ENCODE measurements at places on chromosomes 3 and 15. TPM values are rescaled to one million over a fixed set of nuclear protein-coding genes. Genes with fewer than 3 reads are reported as not detected.

GRCh38 chr15:101296418-101297405, 1.7 kb upstream of the SNRPA1 start:
- peak; percentile 7 for DNase-seq

GNAT1 gene
- not detected for polyA plus RNA-seq

PLA2G4E gene
- polyA plus RNA-seq, result not detected

P2RY1 gene
- 0.62 TPM for polyA plus RNA-seq

Data from fibroblast of lung (primary cell).